Airway epithelial cell (primary cell): ENCODE measurements at places on chromosomes 16 and 17. TPM values are rescaled to one million over a fixed set of nuclear protein-coding genes. Genes with fewer than 3 reads are reported as not detected.

Gene WWOX
- 10.4 and 20.9 TPM in 2 replicates for total RNA-seq

Gene SYT17
- 0.51 and 3.0 TPM in 2 replicates for total RNA-seq

Gene HSD17B2
- 0.49 and 8.4 TPM in 2 replicates for total RNA-seq

Gene SLC22A31
- 0.56 TPM in 1 of 2 replicates, not detected in the other for total RNA-seq

Gene NUPR1
- total RNA-seq = 8.3 and 8.9 TPM in 2 replicates

Gene ERCC4
- total RNA-seq = 4.7 and 5.3 TPM in 2 replicates

Gene CCDC43
- total RNA-seq = 27.4 and 27.9 TPM in 2 replicates

Gene ALOXE3
- total RNA-seq = 2.1 and 3.2 TPM in 2 replicates

Gene POLR3E
- 34.6 and 39.3 TPM in 2 replicates for total RNA-seq

Gene NSF
- 10.9 and 16.2 TPM in 2 replicates for total RNA-seq

Gene CDH8
- total RNA-seq = 0.21 TPM in 1 of 2 replicates, not detected in the other

Gene TMEM92
- 5.6 and 7.5 TPM in 2 replicates for total RNA-seq

Gene ARL6IP1
- total RNA-seq = 228 and 247 TPM in 2 replicates

Gene CDYL2
- total RNA-seq = 1.1 and 2.6 TPM in 2 replicates

Gene CACNG1
- total RNA-seq = not detected in 2 replicates

Gene CAPNS2
- total RNA-seq = 57.3 and 58.2 TPM in 2 replicates

Gene GSDMA
- total RNA-seq = 0.56 and 0.70 TPM in 2 replicates

Gene LRRC37A3
- total RNA-seq = 1.8 and 8.3 TPM in 2 replicates

Gene SLC16A13
- 2.2 and 5.3 TPM in 2 replicates for total RNA-seq

Gene SALL1
- total RNA-seq = 0.09 TPM in 1 of 2 replicates, not detected in the other

Gene TLE7
- total RNA-seq = 0.14 TPM in 1 of 2 replicates, not detected in the other

Gene SNX20
- total RNA-seq = not detected in 2 replicates

Gene CUEDC1
- total RNA-seq = 13.2 and 15.1 TPM in 2 replicates

Gene DNAI2
- total RNA-seq = not detected in 2 replicates

Gene ANKFN1
- 0.05 and 0.07 TPM in 2 replicates for total RNA-seq

Gene CCDC78
- 1.7 and 3.4 TPM in 2 replicates for total RNA-seq

Gene FBXO39
- total RNA-seq = 0.07 TPM in 1 of 2 replicates, not detected in the other

Gene RAMP2
- 0.49 TPM in 1 of 2 replicates, not detected in the other for total RNA-seq

Gene BCL7C
- 49.9 and 56.1 TPM in 2 replicates for total RNA-seq

Gene KRT9
- total RNA-seq = 0.78 and 1.0 TPM in 2 replicates

Gene KRT35
- not detected in 2 replicates for total RNA-seq

Gene RPL13
- total RNA-seq = 6,182 and 10,475 TPM in 2 replicates

Gene RCVRN
- total RNA-seq = not detected in 2 replicates

Gene P3H4
- 50.4 and 54.2 TPM in 2 replicates for total RNA-seq

Gene TENT4B
- 3.9 and 8.6 TPM in 2 replicates for total RNA-seq

Gene TMIGD1
- not detected in 2 replicates for total RNA-seq

Gene TMC5
- total RNA-seq = 0.21 and 0.46 TPM in 2 replicates

Gene TADA2A
- 11.6 and 13.0 TPM in 2 replicates for total RNA-seq

Gene C17orf78
- total RNA-seq = not detected in 2 replicates

Gene KRTAP9-4
- total RNA-seq = not detected in 2 replicates

Gene MYOCD
- under 0.01 and 0.07 TPM in 2 replicates for total RNA-seq

Gene C17orf113
- 0.28 and 0.74 TPM in 2 replicates for total RNA-seq

Gene SPATA22
- total RNA-seq = not detected in 2 replicates

Gene PPY
- not detected in 2 replicates for total RNA-seq

Gene BANP
- 11.9 and 14.2 TPM in 2 replicates for total RNA-seq

Gene MSLN
- 11.5 and 12.4 TPM in 2 replicates for total RNA-seq

Gene INCA1
- total RNA-seq = 0.42 TPM in 1 of 2 replicates, not detected in the other

Gene GFAP
- total RNA-seq = 0.05 TPM in 1 of 2 replicates, not detected in the other

Gene HOXB7
- total RNA-seq = 0.71 TPM in 1 of 2 replicates, not detected in the other

Gene RAB37
- total RNA-seq = 0.05 and 0.42 TPM in 2 replicates

Gene SOX8
- not detected in 2 replicates for total RNA-seq

Gene KRTAP4-4
- total RNA-seq = not detected in 2 replicates

Gene RRAD
- 73.8 and 96.6 TPM in 2 replicates for total RNA-seq

Gene CA4
- not detected in 2 replicates for total RNA-seq

Gene RNF112
- total RNA-seq = not detected in 2 replicates

Gene CLEC18B
- 0.14 TPM in 1 of 2 replicates, not detected in the other for total RNA-seq
